ENCODE measurements at places on chromosomes 6 and 20.
A peak's percentile ranks its signal among the peaks of the same experiment; 100 is the strongest.

DNA sequence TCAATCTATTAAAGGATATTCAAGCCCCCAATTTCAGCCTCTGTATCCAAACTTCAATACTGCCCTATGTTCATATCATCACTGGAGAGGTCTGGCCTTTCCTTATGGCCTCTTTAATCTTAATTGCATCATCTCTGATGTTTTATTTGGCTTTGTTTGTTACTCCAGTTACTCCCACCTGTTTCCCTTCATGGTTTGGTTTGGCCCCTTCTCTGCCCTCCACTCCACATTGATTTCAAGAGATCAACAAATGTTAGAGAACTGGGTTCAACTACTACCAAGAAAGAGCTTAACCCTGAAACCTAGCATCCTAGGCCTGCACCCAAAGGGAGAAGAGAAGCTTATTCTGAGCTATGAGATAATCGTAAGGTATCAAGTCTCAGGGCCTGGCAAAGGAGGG, 221.6 kb downstream of the LAMA2 start:
- no peak for DNase-seq

- no peak for DNase-seq
Observed at GRCh38 chr6:112037783-112038216, 16.1 kb upstream of the CCN6 start.

DNA sequence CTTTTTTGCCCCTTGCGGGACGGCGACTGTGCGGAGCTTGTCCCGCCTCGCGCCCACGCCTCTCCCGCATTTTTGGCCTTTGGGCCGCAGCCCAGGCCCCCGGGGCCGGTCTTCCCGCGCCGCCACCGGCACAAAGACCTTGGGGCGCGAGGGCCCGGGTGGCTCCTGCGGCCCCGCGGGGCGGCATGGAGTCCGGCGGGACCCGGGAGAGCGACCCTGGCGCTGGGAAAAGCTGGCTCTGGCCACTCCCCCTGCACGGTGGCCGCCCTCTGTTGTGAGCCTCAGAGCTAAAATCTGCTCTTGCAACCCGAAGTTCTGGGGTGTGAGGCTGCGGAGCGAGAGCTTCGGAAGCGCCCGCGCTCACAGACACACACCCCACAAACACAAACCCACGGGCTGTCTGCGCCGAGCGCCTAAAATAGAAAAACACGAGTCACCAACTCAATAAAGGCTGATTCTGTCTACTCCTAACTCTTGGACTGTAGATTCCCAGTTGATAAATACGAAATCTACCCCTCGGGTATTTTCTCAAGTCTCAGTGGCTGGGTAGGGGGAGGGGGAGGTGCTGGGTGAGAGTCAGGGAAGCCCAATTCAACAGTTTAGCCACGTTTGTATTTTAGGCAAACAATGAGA, 496 bp upstream of the BEND3 start:
- peak; percentile 87 for DNase-seq

DNA sequence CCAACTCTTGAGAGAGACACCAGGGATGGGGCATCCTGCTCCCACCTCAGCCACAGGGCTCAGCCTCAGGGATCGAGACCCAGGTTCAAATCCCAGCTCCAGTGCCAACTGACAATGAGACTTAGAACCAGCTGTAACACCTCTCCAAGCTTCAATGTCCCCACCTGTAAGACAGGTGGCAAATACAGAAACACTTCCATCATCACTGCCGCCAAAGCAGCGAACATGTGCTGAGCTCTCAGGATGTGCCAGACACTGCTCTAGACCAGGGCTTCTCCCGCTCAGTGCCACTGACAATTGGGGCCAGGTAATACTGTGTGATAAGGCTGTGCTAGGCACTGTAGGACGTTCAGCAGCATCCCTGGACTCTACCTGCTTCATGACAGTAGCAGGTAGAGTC, 22.1 kb downstream of the PREX1 start:
- no peak for DNase-seq

DNA sequence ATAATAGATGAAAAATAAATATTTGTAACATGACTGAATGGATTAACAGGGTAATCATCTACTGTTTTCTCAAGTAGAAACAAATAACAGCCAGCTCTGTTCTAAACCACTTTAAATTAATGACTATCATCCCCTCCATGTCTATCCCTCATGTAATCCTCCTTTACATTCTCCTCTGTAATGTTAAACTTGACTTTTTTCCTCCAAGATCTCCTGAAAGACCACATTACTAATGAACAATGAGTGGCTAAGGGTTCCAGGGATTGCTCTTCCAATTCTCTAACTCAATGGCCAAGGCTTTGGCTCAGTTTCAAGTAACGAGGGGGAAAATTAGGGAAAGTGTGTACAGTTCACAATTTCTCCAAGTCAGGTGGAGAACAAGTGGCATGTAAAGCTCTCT, 37.6 kb upstream of the FBXL4 start:
- no peak for DNase-seq

DNA sequence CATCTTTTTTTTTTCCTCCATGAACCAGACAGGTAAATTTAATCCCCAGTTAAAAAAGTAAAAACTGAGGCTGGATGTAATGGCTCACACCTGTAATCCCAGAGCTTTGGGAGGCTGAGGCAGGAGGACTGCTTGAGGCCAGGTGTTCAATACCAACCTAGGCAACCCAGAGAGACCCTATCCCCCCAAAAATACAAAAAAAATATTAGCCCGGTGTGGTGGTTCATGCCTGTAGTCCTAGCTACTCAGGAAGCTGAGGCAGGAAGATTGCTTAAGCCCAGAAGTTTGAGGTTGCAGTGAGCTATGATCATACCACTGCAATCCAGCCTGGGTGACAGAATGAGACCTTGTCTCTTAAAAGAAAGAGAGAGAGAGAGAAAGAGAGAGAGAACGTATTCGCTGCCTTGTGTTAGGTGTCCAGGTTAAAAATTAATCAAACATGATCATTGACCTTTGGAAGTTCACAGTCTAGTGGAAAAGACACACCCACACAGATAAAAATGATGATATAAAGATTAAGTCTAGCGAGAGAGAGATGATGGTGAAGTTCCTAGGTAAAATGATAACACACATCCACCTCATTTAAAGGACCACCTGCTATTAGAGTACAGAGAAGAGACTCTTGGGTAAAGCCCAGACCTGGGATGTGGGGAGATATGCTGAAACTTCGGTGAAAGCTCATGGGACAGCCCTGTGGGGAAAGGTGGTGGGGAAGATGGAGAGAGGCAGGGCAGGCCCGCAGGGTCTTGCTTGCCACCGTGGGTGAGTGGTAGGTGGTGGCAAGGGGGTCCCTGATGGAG, 4.8 kb upstream of the NHSL1 start:
- DNase-seq = no peak

GRCh38 chr6:140663094-140663493, 1288.6 kb upstream of the CITED2 start:
- DNase-seq = no peak

- no peak for DNase-seq
Observed at GRCh38 chr6:155913816-155914215, 458.2 kb upstream of the NOX3 start.

Measured in BE2C (cell line).